ENCODE measurements at places on chromosomes 11 and 22.

GRCh38 chr22:27624705-27625104, 176.9 kb downstream of the MN1 start:
- DNase-seq, result no peak

DNA sequence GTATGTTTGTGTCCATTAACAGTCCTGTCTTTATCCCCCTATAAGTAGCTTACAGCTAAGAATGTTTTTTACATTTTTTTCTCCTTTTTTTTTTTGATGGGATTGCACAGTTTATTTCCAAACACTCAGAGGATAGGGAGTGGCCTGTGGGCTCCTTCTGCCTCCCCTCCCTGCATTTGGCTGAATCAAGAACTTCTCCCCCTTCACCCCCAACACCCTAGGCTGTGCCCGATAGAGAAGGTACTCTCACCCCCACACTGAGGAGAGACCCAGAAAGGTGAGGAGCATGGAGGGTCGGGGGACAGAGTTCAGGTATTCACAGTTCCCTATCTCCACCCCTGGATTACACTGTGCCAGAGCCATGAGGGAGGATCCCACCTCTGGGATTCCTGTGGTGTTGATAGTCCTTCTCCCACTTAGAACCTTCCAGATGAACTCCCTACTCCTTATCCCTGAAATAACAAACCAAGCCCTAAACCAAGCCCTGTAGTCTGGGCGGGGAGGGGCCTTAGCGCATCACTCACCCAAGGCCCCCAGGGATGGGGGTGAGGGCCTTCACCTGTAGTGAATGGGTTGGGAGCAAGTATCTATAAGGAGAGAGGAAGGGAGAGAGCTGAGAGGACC, 97.1 kb downstream of the ADAMTS15 start:
- DNase-seq, result no peak

DNA sequence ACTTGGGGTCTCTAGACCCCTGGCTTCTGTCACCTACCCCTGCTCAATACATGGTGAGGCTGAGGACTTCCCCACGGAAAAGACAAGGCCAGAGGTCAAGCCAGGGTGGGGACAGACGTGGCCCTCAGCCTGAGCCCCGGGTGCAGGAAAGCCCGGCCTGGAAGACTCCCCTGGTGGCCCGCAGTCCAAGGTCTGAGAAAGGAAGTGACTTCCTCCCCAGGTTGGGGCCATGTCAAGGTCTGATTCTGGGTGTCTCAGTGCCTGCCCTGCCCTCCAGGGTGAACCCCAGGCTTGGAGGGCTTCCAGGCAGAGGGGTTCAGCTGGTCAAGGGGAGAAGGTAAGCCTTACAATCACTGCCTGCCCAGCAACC, 3.9 kb downstream of the CTSD start:
- DNase-seq, result no peak

GRCh38 chr22:35781898-35782297, 64.2 kb downstream of the APOL5 start:
- DNase-seq, result no peak

- DNase-seq, result no peak
Observed at GRCh38 chr11:99271527-99271926, 250.8 kb downstream of the CNTN5 start.

DNA sequence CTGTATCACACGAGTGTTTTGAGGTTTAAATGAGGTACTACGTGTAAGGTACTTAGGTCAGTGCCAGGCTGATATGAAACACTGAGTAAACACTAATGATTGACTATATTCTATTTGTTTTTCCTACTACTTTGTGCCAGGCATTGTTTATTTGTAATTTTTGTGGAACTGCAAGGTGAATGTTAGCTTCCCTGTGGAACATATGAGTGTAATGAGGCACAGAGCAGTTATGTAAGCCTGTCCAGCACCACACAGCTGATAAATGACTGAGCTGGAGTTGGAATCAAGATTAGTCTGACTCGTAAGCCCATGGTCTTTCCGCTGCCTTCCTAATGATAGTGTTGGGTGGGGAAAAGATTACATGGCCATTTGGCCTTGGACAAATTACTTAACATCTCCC, 5.9 kb downstream of the SLC37A2 start:
- no peak for DNase-seq

DNA sequence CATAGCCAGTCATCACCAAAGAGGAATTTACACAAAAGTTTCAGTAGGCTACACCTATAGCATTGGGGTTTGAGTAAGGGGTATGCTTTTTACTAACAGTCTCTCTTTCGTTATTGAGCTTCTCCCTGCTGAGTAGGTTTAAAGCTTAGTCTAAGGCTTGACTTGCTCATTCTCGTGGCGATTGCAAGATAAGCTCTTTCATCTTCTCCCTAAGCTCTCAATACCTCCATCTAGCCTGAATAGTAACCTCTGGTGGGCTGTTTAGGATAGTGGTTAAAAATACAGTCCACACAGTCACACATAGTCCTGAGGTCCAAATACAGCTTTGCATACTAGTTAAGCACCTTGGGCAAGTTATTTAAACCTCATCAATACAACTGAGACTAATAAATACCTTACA, 65.6 kb downstream of the IMMP1L start:
- DNase-seq, result no peak
